ENCODE measurements at places on chromosomes 7 and 10. TPM values are rescaled to one million over a fixed set of nuclear protein-coding genes. Genes with fewer than 3 reads are reported as not detected.

DNA sequence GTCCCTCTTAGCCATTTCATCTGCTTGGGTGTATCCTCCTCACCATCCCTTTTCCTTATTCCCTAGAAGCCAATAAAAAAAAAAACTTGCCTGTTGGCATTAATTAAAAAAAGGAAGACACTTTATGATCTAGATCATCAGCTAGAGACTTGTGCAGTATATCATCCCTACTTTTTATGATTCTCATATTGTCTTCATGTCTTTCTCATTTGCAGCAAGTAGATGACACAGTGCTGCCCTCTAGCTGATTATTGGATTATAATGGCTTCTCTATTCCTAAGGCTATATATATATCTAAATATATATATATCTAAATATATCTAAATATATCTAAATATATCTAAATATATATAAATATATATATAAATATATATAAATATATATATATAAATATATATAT lies 272.4 kb upstream of the LRGUK start:
- no peaks in the 10 kb centered on the region for H3K36me3 ChIP-seq
- H3K4me1 ChIP-seq, result no peaks in the 10 kb centered on the region

GRCh38 chr7:128260069-128260795 lies 19.2 kb downstream of the LEP start:
- no peaks in the 10 kb centered on the region for H3K27me3 ChIP-seq
- H3K27ac ChIP-seq, result no peak overlapping the region
- no peak for DNase-seq
- H3K4me3 ChIP-seq, result no peak overlapping the region
- H3K4me1 ChIP-seq, result peaks cover 4% of the 10 kb centered on the region
- H3K36me3 ChIP-seq, result no peaks in the 10 kb centered on the region

GRCh38 chr7:109663806-109664205 lies 1094.1 kb downstream of the DNAJB9 start:
- H3K36me3 ChIP-seq, result no peaks in the 10 kb centered on the region
- H3K4me3 ChIP-seq, result no peak overlapping the region
- no peak overlapping the region for H3K27ac ChIP-seq
- no peaks in the 10 kb centered on the region for H3K4me1 ChIP-seq
- no peaks in the 10 kb centered on the region for H3K27me3 ChIP-seq

DNA sequence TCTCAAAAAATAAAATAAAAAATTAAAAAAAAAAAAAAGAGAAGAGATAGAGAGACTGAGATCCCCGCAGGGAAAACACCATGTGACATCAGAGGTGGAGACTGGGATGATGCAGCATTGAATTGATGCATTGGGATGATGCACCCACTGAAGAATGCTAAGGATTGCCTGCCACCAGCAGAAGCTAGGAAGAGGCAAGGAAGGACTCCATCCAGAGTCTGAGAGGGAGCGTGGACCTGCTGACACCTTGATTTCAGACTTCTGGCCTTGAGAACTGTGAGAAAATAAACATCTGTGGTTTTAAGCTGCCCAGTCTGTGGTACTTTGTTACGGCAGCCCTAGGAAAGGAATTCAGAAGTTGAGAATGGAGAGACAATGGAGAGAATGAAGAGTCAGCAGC lies 89.8 kb upstream of the PRPS1L1 start:
- no peak for DNase-seq
- H3K36me3 ChIP-seq, result no peaks in the 10 kb centered on the region
- no peaks in the 10 kb centered on the region for H3K27me3 ChIP-seq
- no peaks in the 10 kb centered on the region for H3K4me1 ChIP-seq
- H3K27ac ChIP-seq, result no peak overlapping the region

DNA sequence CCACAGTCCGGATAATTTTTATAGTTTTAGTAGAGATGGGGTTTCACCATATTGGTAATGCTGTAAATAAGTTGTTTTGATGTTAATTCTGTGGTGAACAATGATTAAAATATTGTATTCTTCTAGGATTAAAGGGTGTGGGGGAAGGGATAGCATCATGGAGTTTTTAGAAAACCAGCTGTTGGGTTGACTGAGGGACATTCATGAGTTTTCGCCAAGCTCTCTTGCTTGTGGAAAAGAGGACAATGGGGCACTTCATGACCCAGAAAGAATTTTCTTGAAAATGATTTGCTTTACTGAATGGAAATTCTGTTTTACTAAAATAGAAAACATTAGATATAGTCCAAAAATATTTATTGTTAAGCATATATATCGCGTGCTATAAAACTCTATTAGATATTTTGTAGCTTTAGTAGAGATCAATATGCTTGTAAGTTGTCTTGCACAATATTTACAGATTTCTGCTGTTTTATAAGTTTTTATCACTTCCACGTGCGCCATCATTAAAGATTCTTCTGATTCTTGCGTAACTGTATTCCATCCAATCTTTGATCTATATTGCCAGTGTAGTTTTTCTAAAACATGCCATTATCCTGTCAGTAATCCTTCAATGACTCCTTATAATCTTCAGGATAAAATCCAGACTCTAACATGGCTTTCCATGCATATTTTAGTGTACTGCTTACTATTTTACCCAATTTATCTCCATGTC lies 41.8 kb downstream of the LCOR start:
- no peaks in the 10 kb centered on the region for H3K36me3 ChIP-seq
- no peak for DNase-seq
- H3K4me3 ChIP-seq, result no peak overlapping the region

GRCh38 chr10:14740684-14741247 lies 33.9 kb downstream of the FAM107B start:
- H3K36me3 ChIP-seq, result no peaks in the 10 kb centered on the region
- no peak overlapping the region for H3K4me3 ChIP-seq
- DNase-seq, result peak; percentile 26
- peak overlapping the region; percentile 6 for H3K27ac ChIP-seq
- no peaks in the 10 kb centered on the region for H3K27me3 ChIP-seq
- H3K4me1 ChIP-seq, result peaks cover 39% of the 10 kb centered on the region

The PLXDC2 gene
- polyA plus RNA-seq, result 93.6 TPM

The ELMO1 gene
- 46.6 TPM for polyA plus RNA-seq

All from CD14-positive monocyte (primary cell).